ENCODE measurements at places on chromosomes 2 and 18. TPM values are rescaled to one million over a fixed set of nuclear protein-coding genes. Genes with fewer than 3 reads are reported as not detected.

KLHL14 gene
- 18.9 TPM for total RNA-seq

PDE11A gene
- total RNA-seq, result 2.2 TPM

GPATCH11 gene
- 9.1 TPM for total RNA-seq

CNGA3 gene
- 0.54 TPM for total RNA-seq

PARD3B gene
- total RNA-seq, result 27.0 TPM

HRH4 gene
- not detected for total RNA-seq

POTEI gene
- not detected for total RNA-seq

KCNG2 gene
- not detected for total RNA-seq

MTERF4 gene
- total RNA-seq, result 110 TPM

MC4R gene
- not detected for total RNA-seq

C2orf78 gene
- not detected for total RNA-seq

TMEM247 gene
- not detected for total RNA-seq

SNRPD1 gene
- total RNA-seq, result 8.5 TPM

ANKRD30BL gene
- total RNA-seq, result 0.81 TPM

MPP4 gene
- total RNA-seq, result not detected

SERPINB3 gene
- not detected for total RNA-seq

COL3A1 gene
- 48.4 TPM for total RNA-seq

FOXD4L1 gene
- not detected for total RNA-seq

ANKRD29 gene
- total RNA-seq, result 6.1 TPM

NLRC4 gene
- 0.34 TPM for total RNA-seq

ZNF638 gene
- total RNA-seq, result 154 TPM

TANC1 gene
- 58.9 TPM for total RNA-seq

ABHD1 gene
- total RNA-seq, result 0.44 TPM

OXER1 gene
- 0.98 TPM for total RNA-seq

LTBP1 gene
- 12.4 TPM for total RNA-seq

SOX11 gene
- total RNA-seq, result not detected

UGT1A1 gene
- total RNA-seq, result 0.94 TPM

PARD6G gene
- 42.6 TPM for total RNA-seq

HOXD13 gene
- not detected for total RNA-seq

IL1RL1 gene
- total RNA-seq, result 1.0 TPM

DSG1 gene
- total RNA-seq, result not detected

THOC1 gene
- 86.3 TPM for total RNA-seq

SCN9A gene
- total RNA-seq, result 6.2 TPM

NPAS2 gene
- total RNA-seq, result 16.9 TPM

CD302 gene
- 122 TPM for total RNA-seq

NEB gene
- 3.8 TPM for total RNA-seq

LHCGR gene
- total RNA-seq, result 1.3 TPM

SETBP1 gene
- 72.0 TPM for total RNA-seq

ATP6V1C2 gene
- total RNA-seq, result not detected

SCYGR4 gene
- total RNA-seq, result not detected
